ENCODE measurements at places on chromosomes 16 and 17. TPM values are rescaled to one million over a fixed set of nuclear protein-coding genes. Genes with fewer than 3 reads are reported as not detected.

HIC1 gene
- total RNA-seq, result 97.9 TPM

TMC7 gene
- 1.9 TPM for total RNA-seq

MYH1 gene
- total RNA-seq, result 1.5 TPM

CDRT4 gene
- 6.7 TPM for total RNA-seq

TEKT5 gene
- 0.64 TPM for total RNA-seq

CACNG5 gene
- 2.5 TPM for total RNA-seq

CDH8 gene
- 20.0 TPM for total RNA-seq

IRX5 gene
- 11.7 TPM for total RNA-seq
